EL (cell line): ENCODE measurements at places on chromosomes 4 and X.

DNA sequence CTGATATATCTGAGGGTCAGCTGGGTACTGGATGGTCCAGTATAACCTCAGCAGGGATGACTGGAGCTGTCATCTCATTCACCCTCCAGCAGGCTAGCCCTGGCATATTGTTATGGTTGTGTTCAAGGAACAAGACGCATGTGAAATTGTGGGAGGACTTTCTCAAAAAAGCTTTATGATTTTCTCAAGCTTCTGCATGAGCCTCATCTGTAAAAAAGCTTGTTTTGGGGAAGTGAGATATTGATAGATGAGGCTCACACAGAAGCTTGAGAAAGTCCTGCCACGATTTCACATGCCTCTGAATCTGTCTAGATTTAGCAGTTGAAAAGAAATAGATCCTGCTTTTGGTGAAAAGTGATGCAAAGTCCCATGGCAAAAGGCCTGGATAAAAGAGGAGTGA, 93.4 kb downstream of the SPCS3 start:
- no peak for DNase-seq

- DNase-seq, result no peak
Observed at GRCh38 chr4:36651253-36651652, 369.8 kb downstream of the DTHD1 start.

- no peak for DNase-seq
Observed at GRCh38 chr4:105145903-105146275, 787 bp upstream of the TET2 start.

GRCh38 chr4:169334335-169334734, 63.6 kb upstream of the SH3RF1 start:
- no peak for DNase-seq

GRCh38 chr4:44842531-44842930, 116.2 kb upstream of the GNPDA2 start:
- DNase-seq, result no peak

DNA sequence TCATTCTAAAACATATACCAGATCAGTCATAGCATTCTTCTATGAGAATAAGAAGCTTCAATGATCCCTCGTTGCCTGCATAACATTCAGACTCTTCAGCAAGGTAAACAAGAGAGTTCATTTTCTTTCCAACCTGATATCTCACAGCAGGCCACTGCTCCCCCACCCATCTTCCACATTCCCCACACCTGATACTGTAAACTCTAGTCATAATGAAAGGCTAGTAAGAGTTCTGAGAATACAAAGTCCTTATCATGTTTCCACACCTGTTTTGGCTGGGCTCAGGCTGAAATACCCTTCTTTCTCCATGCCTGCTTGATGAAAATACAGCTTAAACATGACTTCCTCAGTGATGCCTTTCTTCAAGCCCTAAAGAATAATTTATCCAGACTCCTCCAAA, 2.3 kb upstream of the AASDH start:
- no peak for DNase-seq

DNA sequence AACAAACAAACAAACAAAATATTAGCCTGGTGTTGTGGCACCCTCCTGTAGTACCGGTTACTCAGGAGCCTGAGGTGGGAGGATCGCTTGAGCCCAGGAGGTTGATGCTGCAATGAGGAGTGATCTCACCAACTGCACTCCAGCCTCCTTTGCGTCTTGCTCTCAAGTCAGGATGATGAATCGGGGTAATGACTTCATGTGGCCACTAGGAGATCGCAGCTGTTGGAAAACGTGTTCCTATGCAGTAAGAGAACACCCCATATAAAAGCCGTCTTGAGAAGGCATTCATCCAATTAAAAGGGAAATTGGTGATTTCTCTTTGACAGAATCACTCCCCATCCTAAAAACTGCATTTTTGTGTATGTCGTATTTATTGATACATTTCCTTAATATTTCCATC, 6.9 kb downstream of the CCNB3 start:
- DNase-seq, result peak; percentile 17

DNA sequence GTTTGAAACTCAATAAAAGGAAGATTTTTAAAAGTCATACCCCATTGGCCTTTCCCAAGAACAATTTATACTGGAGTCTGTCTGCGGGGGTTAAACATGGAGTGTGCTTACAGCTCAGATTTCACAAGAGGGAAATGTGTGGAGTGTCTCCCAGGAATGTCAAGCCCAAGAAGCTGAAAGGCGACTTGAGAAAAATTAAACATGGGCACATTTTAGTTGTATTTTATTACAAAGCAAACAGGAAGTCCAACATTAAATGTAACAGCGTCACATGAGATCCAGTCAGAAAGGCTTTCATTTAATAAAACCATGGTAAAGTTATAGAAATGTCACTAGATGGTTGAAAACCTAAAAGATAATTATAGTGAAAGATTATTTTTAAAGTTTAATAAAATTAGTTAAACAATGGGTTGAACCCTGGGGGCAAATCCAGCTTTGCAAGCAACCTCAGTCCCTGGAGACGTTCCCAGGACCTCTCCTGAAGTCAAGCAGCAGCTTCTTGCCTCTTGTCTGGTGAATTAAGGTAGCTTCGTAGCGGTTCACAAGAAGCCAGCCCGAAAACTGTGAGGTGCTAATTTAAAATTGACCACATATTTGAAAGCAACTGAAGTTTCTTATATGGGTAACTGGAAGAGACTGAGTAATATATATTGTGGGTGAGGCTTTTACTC, 168.4 kb upstream of the EDNRA start:
- no peak for DNase-seq

DNA sequence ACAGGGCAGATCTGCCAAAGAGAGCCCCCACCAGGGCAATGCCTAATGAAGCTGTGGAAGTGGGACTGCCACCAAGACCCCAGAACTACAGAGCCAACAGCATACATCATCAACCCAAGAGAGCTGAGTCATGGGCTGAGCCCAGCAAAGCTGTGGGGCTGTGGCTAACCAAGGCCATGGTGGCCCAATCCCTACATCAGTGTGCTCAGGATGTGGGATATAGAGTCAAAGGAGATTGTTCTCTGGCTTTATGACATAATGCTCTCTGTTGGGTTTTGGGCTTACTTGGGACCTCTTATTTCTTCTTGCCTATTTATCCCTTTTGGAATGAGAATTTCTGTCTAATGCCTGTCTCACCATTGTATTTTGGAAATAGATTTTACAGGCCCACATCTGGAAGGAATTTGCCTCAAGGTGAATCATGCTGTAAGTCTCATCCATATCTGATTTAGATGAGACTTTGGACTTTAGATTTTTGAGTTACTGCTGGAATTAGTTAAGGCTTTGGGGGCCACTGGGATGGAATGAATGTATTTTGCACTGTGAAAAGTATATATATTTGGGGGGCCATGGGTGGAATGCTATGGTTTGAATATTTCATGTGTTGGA, 5.4 kb upstream of the PRDM5 start:
- DNase-seq, result no peak

DNA sequence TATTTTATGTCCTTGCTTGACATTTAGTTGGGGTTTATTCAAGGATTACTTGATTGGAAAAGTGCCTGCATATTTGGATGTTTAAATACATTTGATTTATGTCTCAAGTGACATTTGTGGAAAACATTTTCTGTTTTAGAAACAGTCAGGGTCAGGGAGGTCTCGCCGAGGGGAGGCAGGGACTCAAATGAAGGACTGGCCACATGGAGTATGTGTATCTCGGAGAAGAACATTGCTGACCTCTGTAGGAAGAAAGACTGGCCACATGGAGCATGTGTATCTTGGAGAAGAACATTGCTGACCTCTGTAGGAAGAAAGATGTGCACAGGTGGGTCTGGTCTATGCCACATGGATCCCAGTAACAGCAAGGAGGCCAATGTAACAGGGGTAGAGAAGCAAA, 233.6 kb downstream of the TRIML1 start:
- DNase-seq, result no peak

GRCh38 chrX:54280466-54280865, 77.4 kb downstream of the WNK3 start:
- no peak for DNase-seq

GRCh38 chr4:52825460-52826090, 36.5 kb upstream of the RASL11B start:
- no peak for DNase-seq

- peak; percentile 59 for DNase-seq
Observed at GRCh38 chr4:83109480-83110222, 4.9 kb downstream of the PLAC8 start.

DNA sequence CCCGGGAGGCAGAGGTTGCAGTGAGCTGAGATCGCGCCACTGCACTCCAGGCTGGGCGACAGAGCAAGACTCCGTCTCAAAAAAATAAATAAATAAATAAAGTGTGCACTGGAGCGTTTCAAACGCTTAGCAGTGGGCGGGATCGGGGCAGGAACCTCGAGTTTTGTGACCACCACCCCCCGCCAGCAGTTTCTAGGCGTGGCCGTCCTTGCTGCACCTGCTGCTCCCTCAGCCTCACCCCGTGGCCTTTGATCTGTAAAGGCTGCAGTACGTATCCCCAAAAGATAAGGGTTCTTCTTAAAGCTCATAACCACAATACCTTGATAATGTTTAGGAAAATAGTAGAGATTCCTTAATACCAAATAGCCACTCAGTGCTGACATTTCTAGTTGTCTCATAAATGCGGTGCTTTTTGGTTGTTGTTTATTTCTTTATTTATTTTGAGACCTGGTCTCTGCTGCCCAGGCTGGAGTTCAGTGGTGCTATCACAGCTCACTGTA, 33.2 kb downstream of the PCGF3 start:
- DNase-seq, result no peak

DNA sequence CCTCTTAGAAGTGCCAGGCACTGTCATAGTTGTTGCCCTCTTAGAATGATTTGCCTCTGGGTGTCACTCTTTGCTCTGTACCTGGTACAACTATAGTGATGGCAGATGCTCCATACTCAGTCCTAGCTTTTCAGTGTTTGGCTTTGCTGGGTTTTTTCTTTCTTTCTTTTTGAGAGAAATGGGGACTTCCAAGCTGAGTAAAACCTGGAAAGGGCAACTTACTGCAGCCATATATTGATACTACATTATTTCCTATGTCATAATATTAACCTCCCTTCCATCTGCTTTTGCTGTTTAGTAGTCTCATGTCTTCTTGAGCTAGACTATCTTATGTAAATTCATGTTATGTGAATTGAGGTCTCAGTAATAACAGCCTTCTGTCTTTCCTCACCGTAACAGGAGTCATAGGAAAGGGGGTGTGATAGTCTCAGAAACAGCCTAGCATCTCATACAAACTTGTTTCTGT, 49.0 kb downstream of the NIPAL1 start:
- no peak for DNase-seq

DNA sequence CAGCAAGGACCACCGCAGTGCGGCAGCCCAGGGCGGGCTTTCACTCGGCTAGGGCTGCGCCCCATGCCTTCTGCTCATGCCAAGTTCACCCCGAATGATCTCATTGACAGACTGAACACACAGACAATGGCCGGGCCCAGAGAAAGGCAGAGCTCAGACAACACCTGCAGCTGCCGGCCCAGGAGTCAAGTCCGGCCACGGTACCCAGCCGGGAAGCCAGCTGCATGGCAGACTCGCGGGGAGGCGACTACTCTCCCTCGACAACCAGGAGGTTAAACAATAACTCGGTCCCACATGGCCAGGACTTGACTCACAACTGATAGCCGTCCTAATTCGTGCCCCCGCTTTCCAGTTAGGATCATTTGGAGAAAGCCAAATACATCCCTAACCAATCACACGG, 50.4 kb downstream of the ABLIM2 start:
- no peak for DNase-seq

DNA sequence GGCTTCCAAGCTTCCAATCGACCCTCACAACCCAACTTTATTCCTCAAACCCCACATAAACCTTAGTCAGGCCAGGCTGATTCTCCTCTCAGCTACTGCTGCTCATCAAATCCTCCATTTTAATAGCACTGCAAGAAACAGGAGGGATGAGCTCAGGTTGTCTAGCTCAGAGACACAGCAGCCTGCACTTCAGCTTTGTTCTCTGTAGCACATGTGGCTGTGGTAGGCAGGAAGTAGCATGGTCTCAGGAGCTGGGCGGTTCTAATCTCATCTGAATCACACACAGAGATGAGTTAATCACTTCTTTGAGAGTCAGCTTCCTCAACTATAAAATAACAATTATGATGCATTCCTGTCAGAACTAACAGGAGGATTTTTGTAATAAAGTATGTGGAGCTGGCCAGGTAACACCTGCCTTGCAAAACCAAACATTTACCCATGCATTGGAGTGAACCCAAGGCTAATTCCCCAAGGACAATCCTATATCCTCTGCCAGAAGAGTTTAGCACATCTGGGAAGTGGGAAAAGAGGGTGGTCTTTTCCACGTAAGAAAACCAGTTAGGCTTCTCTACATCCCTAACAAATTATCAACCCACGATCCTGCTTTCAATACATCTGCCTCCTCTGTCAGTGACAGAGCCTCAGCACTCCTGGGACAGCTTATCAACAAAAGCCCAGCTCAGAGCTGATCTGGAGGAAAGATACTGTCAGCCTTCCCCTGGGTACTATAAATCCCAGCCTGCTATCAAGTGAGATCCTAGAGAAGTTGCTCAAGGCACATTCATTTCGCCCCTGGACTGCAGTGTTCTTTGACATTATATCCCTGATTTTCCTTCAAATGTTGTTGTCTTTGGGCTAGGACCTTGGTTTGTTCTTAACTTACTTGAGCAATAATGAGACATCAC, 32.8 kb downstream of the ELOVL6 start:
- DNase-seq, result peak; percentile 85

GRCh38 chrX:23514082-23514481, 153.2 kb upstream of the PRDX4 start:
- DNase-seq, result no peak

- DNase-seq, result peak; percentile 63
Observed at GRCh38 chr4:74311696-74312313, 3.5 kb downstream of the EPGN start.

DNA sequence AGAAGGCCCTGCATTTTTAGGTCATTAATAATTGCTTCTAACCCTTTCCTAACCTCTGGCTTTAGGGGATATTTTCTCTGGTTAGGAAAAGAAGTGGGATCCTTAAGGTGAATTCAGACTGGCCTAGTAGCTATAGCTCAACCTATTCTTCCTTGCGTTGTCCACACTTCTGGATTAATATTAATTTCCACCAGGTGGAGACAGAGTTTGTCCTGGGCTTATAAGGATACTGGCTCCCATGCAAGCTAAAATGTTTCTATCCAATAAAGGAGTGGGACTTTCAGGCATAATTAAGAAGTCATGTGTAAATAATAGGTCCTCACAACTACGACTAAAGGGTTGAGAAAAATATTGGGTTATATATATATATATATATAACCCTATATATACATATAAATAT, 860.0 kb upstream of the POU3F4 start:
- DNase-seq, result no peak

DNA sequence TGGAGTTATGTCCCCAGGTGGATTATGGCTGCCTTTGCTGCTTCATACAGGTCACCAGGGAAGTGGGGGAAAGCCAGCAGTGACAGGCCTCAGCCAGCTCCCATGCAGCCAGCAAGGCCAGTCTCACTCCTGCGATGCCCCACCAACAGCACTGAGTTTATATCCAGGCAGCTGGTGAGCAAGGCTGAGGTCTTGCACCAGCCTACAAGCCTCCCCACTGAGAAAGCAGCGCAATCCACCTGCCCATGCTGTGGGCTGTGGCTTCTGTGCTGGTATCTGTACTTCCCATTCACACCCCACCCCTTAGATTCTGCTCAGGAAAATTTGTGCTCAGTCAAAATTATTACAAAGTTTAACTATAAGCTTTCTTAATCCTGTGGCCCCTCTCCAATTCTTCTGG, 153.5 kb downstream of the HHIP start:
- no peak for DNase-seq
